ENCODE measurements at places on chromosomes 1 and 21.
A peak's percentile ranks its signal among the peaks of the same experiment; 100 is the strongest.

DNA sequence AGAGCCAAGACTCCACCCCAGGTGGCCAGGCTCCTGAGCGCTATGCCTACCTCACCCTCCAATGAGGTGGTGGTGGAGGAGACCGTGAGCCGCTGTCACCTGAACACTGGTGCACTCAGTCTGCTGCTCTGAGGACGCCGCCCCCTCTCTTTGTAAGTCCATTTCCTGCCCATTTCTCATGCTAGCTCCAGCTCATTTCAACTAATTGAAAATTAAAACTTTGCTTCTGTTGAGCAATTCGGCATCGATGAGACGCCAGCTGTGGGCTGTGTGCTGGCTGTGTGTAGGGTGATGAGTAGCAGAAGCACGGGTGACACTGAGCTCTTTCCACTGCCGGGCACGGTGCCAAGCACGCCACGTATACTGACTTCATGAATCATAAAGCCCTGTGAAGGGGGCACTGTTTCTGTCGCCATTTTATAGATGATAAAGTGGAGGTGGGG is 11.2 kb downstream of the TNFRSF1B start:
- DNase-seq = peak; percentile 91

DNA sequence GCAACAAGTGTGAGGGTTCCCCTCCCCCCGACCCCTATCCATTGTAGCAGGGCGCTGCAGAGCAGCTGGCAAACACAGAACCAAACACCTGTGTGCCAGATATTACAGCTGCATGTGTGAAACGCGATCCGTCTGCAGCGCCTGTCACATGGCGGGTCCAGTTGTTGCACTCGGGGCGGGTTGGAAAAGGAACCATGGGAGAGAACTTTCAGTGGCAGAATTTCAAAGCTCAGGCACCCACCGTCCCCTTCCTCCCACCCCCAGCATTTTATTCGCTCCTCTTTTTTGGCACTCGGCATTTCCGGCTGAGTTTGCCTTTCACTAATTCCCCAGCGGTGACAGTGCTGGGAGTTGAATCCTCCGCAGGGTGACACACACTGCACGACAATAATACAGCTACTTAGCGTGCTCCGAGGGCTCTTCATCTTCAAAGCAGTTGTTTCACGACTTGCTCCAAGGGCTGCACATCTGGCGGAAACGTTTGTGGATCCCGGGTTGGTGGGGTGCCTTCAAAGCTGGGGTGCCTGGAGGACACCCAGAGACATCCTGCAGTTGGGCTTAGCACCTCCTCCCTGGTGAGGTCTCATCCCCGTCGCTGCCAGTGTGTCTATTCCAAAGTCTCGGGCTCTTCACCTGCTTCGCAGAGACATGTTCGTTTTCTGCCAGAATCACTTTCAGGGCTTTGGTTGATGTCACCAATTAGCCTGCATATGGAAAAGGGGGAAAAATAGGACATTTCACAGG is 180.7 kb downstream of the ZBTB18 start:
- no peak for DNase-seq

DNA sequence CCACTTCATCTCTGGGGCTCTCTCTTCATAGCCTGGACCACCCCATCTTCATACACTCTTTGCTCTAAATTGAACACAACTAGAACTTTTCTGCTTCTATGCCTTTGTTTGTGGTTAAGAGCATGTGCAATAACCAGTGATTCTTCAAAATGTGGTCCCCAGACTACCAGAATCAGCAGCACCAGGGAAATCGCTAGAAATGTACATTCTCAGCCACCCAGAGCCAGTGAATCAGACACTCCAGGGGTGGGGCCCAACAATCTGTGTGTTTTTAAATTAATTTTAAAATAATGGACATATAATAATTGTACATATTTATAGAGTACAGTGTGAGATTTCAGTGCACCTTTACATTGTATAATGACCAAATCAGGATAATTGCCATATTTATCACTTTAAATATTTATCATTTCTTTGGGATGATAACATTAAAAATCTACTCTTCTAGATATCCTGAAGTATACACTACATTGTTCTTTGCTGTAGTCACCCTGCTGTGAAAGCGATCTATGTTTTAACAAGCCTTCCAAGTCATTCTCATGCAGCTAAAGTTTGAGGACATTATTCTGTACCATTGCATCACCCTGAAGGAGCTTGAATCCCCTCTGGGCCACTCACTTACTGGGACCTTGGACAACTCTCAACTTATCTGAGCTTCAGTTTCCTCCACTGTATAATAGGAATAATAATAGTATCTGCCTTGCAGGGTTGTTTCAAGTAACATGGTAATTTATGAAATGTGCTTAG is 10.8 kb downstream of the GRHL3 start:
- DNase-seq = no peak

DNA sequence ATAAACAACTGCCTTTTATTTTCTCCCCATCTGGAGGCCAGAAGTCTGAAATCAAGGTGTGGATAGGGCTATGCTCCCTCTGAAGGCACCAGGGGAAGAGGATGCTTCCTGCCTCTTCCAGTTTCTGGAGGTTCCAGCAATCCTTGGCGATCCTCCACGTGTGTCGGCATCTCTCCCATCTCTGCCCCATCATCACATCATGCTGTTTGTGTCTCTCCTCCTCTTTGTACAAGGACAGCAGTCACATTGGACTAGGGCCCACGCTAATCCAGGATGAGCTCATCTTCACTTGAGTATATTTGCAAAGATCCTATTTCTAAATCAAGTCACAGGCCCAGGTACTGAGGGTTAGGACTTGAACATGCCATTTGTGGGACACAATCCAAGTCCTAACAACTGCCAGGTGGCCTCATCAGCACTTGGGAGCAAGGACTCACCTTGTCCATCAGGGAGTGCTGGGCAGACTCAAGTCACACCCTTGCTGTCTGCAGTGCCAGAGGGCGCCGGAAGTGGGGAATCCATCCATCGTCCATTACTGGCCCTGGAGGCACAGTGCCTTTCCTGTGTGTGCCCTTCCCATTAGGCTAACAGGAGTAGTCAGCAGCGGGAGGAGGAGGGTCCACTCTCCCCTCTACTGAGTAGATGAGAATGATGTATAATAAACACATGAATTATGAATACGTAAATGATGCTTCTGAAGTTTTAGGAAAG is 185.4 kb upstream of the AJAP1 start:
- no peak for DNase-seq

GRCh38 chr1:226723657-226724532 is 15.2 kb downstream of the ITPKB start:
- DNase-seq = no peak

GRCh38 chr1:31764312-31765040 is at the start of gene ADGRB2:
ADGRB2 (minus strand) TSS chr1:31764340; CDS start chr1:31757221, 7,119 bp downstream.
- DNase-seq = peak; percentile 30

DNA sequence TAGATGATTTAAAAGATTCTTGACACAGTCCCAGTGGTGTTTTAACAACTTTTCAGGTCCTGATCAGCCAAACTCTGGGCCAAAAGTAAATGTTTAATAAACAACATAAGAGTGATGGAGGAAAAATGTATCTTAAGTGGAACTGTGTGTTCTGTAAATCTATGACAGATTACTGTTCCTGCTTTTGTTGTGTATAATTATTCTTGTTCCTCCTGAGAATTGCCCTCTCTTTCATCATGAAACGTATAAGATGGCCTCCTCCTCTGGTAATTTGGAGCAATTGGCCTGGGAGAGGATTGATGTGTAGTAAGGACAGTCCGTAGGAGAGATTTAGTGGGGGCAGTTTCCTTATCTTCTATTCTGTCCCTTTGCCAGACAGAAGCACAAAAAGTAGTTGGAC is 34.5 kb downstream of the GALNT2 start:
- DNase-seq = no peak

- no peak for DNase-seq
Measured at GRCh38 chr1:57179001-57179400, 213.2 kb upstream of the C8B start.

- DNase-seq = no peak
Measured at GRCh38 chr1:70008660-70009059, 196.7 kb downstream of the LRRC40 start.

DNA sequence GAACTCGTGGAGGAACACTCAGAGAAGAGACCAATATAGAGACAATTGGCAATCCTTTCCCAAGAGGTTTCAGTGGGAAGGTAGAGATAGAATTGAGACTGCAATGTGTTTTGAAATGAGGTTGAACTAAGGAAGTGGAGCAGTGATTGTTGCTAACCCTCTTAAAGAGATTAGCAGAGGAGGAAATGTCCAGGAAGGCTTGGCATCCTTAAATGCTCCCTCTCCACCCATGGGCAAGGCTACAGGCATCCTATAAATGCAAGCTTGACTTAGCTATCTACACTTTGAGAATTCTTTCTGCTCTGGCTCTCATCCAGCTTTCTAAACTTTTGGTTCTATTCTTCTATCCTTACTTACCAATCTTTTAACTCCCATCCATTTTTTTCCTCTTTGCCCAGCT is 30.3 kb upstream of the XPR1 start:
- DNase-seq = no peak

DNA sequence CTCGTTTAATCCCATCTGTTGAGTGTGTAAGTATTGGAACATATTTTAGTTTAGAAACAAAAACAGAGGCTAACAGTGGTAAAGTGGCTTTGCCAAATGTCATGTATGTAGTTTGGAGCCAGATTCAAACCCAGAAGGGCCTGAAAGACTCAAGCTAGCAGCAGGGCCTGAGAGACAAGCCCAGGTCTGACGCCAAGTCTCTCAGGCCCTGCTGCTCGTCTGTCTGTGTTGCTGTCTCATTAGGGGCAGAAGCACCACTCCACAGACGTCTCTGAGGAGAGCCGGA is 8.3 kb downstream of the CITED4 start:
- no peak for DNase-seq

DNA sequence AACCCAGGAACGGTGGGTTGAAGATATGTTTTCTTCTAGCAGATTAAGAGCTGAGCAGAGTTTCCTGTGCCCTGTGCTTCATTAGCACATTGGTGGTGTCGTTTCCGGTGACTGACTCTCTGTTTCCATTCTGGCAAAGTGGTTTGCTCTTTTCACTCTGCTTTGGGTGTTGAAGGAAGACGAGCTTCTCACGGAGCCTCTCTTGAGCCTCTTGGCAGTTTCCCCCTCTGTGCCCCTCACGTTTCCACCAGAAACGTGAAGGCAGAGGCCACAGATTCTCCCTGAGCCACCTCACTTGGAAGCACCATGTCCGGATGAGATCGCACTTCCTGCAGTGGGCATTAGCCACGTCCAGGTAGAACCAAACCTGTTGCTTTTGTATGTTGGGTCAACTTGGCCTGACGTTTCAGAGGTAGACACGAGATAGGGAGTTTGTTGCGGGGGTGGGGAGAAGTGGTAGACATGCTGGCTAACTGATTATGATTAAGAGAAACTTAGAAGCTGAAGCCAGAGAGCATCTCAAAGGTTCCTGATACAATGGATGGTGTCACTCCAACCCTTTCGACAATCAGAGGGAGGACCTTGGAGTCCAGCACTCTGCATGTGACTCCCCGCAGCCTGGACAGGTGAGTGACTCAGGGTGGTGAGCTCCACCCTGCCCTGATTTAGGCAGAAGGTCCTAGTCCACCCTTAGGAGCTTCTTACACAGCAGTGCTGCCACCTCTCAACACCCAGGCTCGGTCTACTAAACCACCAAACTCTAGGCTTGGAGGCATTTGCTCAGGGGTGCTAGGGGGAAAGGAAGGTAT is at the start of gene LAX1:
Gene LAX1 (plus strand): TSS at position 155 of the 809 bp plus-strand sequence. CDS start 383 bp downstream, at position 538.
- peak; percentile 85 for DNase-seq

All from activated naive CD4-positive, alpha-beta T cell treated with anti-CD3 and anti-CD28 coated beads, Interleukin-2, amount 50 U/mL, for 72 hours (primary cell).